ENCODE measurements at places on chromosomes 3 and 15. TPM values are rescaled to one million over a fixed set of nuclear protein-coding genes. Genes with fewer than 3 reads are reported as not detected.

DNA sequence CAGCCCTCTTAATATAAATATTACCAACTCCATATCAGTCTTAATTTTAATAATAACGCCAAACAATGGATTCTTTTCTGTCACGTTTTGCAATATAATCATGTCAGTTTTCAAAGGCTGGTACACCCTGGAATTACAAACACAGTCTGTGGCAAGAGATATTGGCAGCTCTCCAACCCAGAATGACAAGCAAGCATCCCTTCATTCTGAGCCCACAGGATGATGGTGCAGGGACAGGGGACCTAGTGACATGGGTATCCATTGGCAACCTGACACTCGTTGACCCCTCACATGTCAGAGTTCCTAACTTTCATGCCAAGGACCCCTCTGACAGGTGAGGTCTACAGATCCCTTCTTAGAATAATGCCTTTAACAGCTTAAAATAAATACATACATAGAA lies 154.5 kb upstream of the TSC22D2 start:
- H3K4me3 ChIP-seq, result no peak overlapping the region
- no peaks in the 10 kb centered on the region for H3K36me3 ChIP-seq
- DNase-seq, result no peak
- peaks cover 8% of the 10 kb centered on the region for H3K27me3 ChIP-seq
- no peaks in the 10 kb centered on the region for H3K4me1 ChIP-seq
- H3K27ac ChIP-seq, result no peak overlapping the region

The GOLGA6L7 gene
- not detected for total RNA-seq

The SLCO3A1 gene
- 41.8 TPM for total RNA-seq

The SLC12A1 gene
- total RNA-seq, result not detected

- H3K4me1 ChIP-seq, result peaks cover 57% of the 10 kb centered on the region
- H3K4me3 ChIP-seq, result no peak overlapping the region
- DNase-seq, result no peak
- no peak overlapping the region for H3K27ac ChIP-seq
- peaks cover 33% of the 10 kb centered on the region for H3K36me3 ChIP-seq
These were observed 281.3 kb downstream of the LPP start for GRCh38 chr3:188435266-188435665.

DNA sequence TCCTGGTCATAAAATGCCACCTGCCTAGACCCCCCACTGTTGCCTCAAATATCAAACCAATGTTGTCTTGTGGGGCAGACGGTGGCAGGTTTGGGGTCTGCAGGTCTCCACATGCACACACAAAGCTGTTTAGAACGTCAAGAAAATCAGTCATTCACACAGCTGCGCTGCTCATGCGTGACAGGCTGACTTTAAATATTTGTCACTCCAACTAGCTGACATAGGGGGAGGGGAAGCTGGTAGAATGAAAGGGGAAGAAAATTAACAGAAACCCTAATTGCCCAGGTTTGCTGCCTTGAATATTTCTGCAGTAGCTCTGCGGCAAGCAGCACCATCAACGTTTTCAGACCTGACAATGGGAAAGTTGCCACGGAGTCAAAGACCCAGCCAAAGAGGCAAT lies 201.8 kb downstream of the ABHD5 start:
- peaks cover 7% of the 10 kb centered on the region for H3K4me1 ChIP-seq
- H3K36me3 ChIP-seq, result no peaks in the 10 kb centered on the region
- H3K27ac ChIP-seq, result no peak overlapping the region
- DNase-seq, result no peak
- H3K4me3 ChIP-seq, result no peak overlapping the region
- H3K27me3 ChIP-seq, result peaks cover 54% of the 10 kb centered on the region

- peaks cover 4% of the 10 kb centered on the region for H3K27me3 ChIP-seq
- no peak for DNase-seq
- peak overlapping the region; percentile 38 for H3K27ac ChIP-seq
- peaks cover 9% of the 10 kb centered on the region for H3K4me1 ChIP-seq
- H3K36me3 ChIP-seq, result no peaks in the 10 kb centered on the region
These were observed 75.0 kb upstream of the CGNL1 start for GRCh38 chr15:57301307-57301706.

The FETUB gene
- not detected for total RNA-seq

The CYP1A1 gene
- 2.2 TPM for total RNA-seq

Data from activated CD4-positive, alpha-beta T cell treated with anti-CD3 and anti-CD28 coated beads, Interleukin-2, amount 10 ng/mL, durations not matched to agents 7 days and 5 days (primary cell).